Fibroblast of skin of right quadriceps (primary cell): ENCODE measurements at places on chromosomes 4 and X.
A peak's percentile ranks its signal among the peaks of the same experiment; 100 is the strongest.

- no peak for DNase-seq
Observed at GRCh38 chrX:149022485-149022884, 482.6 kb downstream of the IDS start.

- no peak for DNase-seq
Observed at GRCh38 chr4:114249976-114250375, 270.5 kb upstream of the ARSJ start.

- DNase-seq = no peak
Observed at GRCh38 chr4:96916711-96917110, 1076.8 kb downstream of the PDHA2 start.

- no peak for DNase-seq
Observed at GRCh38 chr4:8343262-8343966, 73.9 kb downstream of the HTRA3 start.

DNA sequence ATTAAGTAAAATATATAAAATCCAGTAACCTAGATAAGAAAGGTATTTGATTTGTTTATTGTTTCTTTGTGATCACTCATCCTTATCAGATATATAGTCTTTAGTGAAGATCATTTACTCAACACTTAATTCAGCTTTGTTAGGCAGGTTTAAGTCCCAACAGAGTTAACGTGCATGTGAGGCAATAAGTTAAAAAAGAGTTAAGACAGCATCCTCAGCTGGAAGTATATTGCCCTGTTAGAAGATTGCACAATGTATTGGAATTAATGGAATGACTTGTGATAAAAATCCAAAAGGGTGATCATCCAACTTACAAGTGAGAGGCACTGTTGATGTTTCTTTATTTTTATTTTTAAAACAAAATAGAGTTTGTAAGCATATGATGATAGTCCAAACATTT lies 1162.1 kb downstream of the RAPGEF2 start:
- peak; percentile 15 for DNase-seq

DNA sequence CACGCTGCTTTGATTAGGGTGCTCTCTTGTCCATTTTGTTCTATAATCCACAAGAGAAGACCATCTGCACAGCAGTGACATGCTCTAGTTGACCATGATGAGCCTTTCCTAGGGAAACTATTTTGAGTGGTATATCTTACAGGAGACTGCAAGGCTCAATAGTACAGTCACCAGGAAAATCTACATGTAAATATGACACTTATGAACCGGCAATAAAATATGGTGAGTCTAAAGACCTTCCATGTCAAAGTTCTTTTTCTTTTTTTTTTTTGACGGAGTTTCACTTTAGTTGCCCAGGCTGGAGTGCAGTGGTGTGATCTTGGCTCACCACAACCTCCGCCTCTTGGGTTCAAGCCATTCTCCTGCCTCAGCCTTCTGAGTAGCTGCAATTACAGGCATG lies 103.7 kb downstream of the MGST2 start:
- no peak for DNase-seq

DNA sequence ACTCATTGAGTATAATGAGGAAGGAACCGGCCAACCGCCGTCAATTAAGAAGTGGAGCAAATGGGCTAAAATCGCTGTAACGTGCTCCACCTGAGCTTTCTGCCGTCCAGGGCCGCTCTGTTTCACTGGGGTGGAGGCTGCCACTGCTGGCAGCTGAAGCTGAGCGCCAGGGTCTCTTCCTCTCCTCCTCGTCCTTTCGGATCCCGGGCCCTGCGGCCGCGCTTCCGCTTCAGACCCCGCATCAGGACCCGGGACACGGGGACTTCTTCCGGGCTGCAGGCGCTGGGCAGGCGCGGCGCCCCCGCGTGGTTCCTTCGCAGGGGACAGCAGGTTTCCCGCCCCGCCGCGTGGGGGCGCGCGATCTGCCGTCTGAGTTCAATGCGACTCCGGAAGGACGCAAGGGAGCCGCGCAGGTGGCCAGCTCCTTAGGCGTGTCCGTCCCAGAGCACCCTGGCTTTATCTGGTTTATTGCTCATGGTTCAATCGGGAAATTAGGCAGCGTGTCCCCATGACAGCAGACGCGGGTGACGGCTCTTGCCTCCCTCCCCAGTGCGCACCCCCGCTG lies 519.8 kb downstream of the TRIML1 start:
- no peak for DNase-seq

- no peak for DNase-seq
Observed at GRCh38 chr4:55982976-55983375, 34.2 kb downstream of the CEP135 start.

DNA sequence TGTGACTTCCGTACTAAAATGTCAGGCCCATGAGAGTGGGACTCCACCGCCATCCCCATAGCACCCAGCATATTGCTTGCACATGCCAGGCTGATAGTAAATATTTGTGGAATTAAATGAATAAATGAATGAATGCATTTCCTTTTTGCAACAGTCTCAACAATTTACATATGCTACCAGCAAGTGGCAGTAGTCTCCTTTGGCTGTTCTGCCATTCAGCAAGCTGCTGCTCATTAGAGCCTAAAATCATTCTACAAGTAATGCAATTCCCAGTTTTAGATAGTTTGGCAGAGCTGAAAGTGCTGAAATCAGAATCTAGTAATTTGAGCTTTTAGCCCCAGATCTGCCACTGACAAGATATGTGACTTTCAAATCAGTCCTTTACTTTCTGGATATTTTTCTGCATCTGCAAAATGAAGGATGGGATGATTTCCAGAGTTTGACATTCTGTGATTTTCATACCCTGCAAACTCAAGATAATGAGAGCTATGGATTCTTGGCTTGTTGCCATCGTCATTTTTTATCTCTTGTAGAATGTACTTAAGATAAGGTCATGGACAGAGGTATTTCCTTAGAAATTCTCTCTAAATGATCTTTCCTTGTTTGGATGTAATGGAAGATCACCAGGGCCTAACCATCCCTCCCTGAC lies 35.7 kb upstream of the INTS6L start:
- DNase-seq = peak; percentile 41

- peak; percentile 20 for DNase-seq
Observed at GRCh38 chr4:110032603-110033002, 119.9 kb downstream of the EGF start.

DNA sequence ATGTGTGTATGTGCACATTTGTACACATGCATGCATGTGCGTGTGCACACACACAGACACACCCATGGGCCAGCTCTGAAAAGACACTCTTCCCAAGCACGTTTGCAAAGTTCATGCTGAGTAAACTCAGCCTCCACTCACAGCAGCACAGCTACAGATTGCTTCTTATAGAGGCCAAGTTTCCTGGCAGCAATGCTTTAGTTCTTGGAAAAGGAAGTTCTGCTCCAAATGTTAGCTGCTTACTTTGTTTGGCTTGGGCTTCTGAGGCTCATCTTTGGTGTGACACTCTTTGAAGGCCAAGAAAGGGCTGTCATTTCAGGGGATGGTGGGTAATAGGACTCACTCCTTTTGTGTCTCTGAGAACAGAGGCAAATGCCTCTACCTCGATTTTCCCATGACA lies 6.6 kb downstream of the PLP1 start:
- no peak for DNase-seq

- no peak for DNase-seq
Observed at GRCh38 chrX:36683507-36683906, 324.7 kb upstream of the FAM47C start.

DNA sequence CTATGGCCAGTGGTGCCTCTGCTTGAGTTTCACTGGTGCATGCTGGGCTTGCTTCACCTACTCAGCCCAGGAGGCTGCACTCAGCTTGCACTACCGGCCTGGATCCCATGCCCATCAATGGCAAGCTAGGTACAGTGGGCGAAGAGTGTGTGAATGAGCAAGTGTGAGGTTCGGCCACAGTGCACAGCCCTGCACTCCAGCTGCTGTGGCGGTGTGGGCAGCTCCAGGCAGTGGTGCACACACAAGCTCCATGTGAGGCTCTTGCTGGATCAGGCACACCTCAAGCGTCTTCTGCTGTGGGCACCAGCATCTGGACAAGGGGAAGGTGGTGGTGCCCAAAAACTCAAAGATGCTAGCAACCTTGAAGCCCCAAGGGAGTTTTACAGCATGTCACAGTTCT lies 820.9 kb upstream of the LCORL start:
- no peak for DNase-seq

DNA sequence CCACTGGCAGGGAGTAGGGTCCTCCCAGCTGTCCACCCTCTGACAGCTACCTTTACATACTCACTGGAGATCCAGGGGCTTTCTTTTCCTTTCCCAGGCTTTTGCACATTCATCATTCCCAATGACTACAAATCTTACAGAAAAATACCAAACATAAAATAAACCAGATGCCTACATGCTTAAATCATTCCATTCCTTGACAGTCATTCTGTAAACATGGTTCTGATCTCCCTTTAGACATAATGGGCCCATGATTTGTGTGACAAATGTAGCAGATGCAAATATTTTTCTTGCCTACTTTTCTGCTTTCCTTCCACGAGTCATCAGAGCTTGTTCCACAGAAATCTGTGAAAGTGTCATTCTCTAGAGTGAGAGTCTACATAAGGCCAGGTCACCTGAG lies 207.0 kb downstream of the IDS start:
- no peak for DNase-seq

DNA sequence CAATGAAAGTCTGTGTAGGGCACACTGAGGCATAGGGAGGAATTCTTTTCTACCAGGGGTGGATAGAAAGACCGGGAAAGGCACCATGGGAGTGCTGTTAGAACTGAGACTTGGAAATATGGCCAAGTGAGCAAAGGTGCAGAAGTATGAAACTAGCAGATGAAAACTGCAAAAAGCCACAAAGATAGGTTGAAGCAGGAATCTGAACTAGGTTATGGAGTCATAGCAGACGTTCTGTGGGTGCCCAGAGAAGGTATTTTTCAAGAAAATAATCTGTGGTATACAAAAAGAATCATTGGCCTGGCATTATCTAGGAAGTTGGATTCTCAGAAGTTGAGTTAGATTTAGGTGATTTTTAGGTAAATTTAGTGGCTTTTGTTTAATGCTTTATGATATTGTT lies 48.5 kb downstream of the SMAD1 start:
- no peak for DNase-seq

DNA sequence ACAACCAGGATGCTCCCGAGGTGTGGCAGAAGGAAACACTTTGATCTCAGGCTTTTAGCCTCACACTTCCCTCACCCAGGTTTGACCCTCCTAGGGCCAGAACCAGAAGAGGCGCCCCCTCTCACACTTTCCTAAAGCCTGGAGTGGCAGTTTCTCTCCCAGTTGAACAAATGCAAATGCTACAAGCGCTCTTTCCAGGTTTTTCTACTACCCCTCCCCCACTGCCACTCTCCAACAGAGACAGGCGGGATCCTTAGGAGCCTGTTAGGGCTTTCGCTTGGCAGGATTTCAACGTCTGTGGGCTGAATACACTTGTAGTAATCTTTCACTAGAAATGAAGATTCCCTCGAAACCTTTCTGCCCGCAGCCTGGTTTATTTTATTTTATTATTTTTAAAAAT lies 2.4 kb downstream of the TSC22D3 start:
- no peak for DNase-seq

- peak; percentile 52 for DNase-seq
Observed at GRCh38 chr4:111475001-111475400, 670.3 kb upstream of the FAM241A start.
